ENCODE measurements at places on chromosomes 3 and 15.

DNA sequence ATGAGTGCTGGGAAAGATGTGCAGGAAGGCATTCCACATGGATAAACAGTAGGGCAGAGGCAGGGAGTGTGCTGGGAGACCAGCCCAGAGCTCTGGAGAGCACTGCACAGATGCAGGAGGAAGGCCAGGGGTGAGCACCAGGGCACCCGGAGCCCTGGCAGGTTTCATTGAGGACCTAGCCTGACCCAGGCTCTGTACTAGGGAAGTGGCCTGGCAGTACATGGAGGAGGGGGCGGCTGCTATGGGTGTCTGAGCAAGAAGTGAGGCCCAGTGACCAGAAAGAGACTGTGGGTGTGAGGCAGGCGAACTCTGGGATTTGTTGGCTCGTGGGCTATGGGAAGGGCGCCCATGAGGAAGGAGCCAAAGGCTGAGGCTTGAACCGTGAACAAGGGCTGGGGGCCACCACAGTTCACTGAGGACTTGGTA, 139.1 kb downstream of the DNAJB8 start:
- no peak for DNase-seq

GRCh38 chr3:182592747-182593146, 200.6 kb upstream of the ATP11B start:
- no peak for DNase-seq

DNA sequence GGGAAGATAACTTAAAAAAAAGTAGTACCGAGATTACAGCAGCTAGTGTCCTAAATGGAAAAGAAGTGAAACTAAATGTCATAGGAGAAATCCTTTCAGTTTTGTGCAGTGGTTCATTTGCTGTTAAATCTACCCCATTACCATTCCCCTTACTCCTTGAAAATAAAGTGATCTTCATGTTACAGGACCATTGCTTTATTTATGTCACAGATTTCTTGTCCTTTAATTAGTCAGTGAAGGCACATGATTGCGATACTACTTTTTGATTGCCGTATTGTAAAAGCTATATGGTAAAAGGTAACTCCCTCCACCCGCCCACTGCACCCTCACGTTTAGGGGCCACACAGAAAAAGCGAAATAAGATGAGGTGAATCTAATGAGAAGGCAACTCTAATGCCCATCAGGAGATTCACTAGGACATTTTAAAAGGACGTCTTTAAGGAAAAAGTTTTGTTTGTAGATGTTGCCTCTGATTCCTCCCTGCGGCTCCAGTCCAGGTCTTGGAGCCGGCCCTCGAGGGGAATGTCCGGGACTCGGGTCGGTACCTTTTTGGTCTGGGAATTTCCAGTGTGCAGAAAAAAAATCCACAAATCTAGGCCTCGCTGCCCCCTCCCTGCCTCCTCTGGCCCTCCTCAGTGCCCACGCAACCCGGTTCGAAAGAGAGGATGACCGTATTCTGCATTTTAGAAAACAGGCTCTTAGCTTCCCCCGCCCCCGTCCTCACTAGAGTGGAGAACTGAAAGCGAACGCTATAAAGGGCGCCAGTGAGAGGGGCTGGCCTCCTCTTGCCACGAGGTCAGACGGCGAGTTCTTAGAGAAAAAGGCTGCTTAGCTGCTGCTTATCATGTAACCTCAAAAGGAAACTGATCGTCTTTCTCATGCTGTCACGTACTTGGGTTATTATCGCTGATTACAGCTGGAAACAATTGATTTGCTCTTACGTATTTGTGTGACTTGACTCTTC, 21.8 kb upstream of the NFKBIZ start:
- peak; percentile 90 for DNase-seq

DNA sequence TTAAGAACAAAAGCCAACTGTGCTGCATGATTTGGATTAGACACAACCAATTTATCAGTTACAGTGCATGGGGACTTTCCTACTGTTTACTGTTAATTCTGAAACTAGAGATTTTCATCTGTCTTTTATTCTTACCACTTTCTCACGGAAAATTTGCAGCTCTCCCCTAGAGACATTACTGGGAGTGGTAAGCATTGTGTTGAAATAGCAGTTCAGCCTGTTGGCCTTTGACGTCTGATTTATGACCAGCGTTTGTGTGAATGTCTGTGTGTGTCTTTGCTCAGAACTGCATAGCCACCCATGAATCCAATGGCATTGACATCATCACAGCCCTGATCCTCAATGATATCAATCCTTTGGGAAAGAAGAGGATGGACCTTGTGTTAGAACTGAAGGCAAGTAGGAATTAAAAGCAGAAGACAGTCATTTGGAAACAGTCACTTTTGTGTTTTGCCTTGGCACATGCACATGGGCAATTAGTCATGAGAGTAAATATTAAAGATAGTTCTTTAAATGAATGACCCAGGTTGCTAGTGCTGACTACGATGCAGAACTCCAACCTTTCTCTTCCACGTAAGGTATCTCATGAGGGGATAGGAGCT, 202.2 kb upstream of the BHLHE40 start:
- no peak for DNase-seq

GRCh38 chr15:101641129-101641764, 10.9 kb downstream of the TM2D3 start:
- peak; percentile 86 for DNase-seq

DNA sequence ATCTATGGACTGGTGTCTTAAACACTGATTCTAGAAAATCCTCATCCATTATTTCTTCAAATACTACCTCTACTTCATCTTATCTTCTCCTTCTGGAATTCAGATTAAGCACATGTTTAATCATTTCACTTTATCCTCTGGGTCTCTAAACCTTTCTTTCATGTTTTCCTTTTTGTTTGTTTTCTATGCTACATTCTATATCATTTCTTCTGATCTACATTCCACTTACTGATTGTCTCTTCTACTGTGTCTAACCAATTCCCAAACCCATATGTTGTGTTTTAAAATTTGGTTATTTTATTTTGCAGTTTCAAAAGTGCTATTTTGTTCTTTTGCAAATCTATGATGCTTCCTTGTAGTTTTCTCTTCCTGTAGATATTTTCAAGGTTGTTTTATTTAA, 31.7 kb downstream of the CCR4 start:
- DNase-seq, result no peak

- DNase-seq, result no peak
These were observed 748.8 kb upstream of the CCDC54 start for GRCh38 chr3:106628407-106628806.

DNA sequence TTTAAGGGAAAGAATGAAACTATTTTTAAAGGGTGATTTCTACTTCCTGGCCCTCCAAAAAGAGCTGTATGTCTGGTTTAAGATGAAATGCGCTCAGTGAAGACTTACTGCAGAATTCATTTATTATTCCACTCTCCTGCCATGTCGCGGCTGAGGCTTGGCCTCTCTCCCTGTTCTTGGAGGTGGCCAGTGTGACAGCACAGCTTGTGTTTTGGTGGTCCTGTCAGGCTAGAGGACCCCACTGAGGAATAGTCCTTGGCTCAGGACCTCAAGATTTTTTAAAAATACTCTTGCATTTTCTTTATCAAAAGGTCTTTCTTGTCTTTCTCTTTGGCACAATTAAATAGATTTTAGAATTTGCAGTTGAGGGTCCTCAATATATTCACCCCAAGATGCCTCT, 384.4 kb downstream of the LRTM1 start:
- DNase-seq, result no peak

- no peak for DNase-seq
These were observed 37.3 kb upstream of the PTPN23 start for GRCh38 chr3:47343471-47343971.

- DNase-seq, result no peak
These were observed 42.3 kb upstream of the STIMATE start for GRCh38 chr3:52939600-52939999.

DNA sequence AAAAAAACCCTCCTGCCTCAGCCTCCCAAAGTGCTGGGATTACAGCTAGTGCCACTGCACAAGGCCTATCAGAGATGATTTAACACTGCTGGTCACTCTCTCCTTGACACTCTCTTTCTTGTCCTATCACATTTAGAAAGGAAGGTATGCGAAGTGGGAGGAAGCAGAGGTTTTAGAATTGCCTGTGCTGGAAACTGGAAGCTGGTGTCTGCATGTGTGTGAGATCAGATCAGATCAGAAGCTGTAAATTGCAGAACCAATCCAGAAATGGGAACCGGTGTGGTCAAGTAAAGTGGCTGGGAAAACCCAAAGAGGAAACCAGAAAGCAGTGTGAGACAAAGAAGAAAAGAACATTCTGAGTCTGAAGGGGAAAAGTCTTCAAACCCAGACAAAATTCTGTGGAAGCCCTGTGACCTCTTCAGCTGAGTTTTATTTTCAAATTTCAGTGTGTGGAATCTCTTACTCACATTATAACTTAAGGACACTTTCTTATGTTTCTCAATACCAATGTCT, 2.8 kb downstream of the EFHB start:
- DNase-seq, result no peak

DNA sequence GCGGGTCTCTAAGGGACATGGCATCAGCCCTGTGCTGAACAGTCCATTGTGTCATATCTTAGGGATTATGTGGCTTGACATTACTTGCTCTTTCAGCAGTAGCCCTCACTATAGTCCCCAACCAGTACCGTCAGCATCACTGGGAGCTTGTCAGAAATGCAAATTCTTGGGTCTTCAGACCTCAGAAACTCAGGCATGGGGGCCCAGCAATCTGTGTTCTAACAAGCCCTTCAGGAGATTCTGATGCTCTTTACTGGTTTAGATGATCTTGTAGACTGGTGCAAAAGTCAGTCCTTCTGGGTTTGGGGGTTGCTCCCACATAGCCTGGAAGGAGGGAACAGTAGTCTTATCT, 39.0 kb upstream of the TRAK1 start:
- DNase-seq, result no peak

GRCh38 chr15:40787344-40787841, 17.6 kb downstream of the C15orf62 start:
- peak; percentile 80 for DNase-seq

- no peak for DNase-seq
These were observed 76.2 kb downstream of the ITGB5 start for GRCh38 chr3:124810970-124811369.

DNA sequence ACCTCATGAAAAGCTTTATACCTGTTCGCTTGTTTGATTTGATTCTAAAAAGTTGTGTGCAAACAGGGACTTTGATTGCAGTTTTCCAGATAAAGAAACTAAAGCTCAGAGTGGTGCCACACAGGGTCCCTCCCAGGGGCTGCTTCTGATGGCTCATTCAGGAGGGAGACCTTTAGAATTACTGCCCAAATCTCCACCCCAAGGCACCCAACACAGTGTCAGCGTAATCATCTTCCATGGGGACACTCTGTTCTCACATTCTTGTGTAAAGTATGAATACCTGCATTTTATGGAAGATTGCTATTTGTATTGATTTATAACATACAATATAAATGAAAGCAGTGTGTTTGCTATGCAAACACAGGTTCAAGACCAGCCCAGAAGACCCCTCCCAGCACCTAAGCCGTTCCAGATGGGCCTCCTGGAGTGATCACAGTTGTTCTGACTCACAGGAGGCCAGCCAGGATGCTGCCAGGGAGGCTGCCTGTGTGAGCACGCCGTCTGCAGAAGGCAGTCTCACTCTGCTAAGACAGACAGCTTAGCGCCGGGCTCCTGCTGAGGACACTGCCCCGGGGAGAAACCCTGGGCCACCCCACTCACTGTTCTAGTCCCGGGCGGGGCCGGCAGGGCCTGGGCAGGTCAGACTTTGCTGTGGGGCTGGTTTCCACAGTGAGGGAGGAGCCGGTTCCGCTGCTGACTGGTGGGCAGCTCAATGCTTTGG, 185.6 kb downstream of the FAM43A start:
- no peak for DNase-seq

- peak; percentile 71 for DNase-seq
These were observed 7.7 kb downstream of the ITPKA start for GRCh38 chr15:41501191-41501917.

DNA sequence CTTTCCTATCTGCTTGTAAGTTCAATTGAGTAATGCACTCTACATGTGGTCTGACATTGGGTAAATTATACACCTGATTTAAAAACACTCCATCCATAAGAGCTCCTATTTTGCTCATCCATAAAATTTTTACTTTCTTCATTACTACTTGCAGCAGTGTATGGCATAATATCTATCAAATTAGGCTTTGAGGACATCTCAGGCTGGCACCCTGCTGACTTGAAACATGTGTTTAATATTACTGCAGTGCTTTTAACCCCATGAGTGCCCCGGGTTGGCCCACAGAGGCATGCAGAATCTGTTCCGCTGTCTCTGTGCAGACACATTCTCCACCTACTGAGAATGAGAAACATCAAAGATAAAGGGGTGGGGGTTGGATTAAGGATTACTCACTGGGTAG, 249.9 kb upstream of the DNAJC19 start:
- no peak for DNase-seq

DNA sequence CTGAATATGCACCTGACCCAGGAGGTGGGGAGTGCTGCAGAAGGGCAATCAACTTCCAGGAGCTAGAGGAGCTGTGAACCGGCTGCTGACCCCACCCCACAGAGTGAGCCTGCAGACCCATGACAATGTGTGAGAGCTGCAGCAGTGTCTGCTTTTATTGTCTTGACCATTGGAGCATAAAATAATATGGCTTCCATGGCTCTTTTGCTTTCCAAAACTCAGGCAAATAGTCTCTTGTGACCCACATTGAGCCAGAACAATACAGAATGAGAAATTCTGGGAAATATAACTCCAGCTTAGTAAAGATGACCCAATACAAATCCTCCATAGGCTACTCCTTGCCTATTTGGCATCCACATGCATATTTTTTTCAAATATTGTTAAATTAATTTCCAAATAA, 309.6 kb downstream of the PYDC2 start:
- DNase-seq, result no peak

- DNase-seq, result no peak
These were observed 96.1 kb downstream of the TFDP2 start for GRCh38 chr3:142053244-142053643.

- DNase-seq, result no peak
These were observed 232.6 kb upstream of the CHRM5 start for GRCh38 chr15:33735637-33736247.

DNA sequence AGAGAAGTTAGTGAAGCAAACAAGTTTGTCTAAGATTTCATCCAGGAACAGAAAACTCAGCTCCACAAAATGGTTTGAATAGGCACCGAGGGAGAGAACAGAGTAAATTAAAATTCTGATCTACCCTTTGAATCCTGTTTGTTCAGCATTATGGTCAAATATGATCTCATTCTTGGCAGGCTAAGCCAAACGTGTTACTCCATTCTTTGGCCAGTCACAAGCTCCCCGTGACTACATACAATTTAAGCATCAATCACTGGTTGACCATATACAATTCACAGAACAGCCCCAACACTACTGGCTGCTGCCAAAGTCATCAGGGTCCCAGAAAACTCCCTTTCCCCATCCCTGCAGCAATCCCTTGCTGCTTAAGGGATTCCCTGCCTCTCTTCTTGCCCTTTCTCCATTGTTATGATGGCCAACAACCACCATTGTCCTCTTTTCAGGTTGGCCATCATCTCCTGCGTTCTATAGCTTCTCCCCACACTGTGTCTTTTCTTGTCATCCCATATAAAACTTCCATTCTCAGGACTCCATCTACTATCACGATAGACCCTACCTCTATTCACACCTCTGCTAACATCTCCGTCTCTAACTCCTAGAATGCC, 46.3 kb downstream of the GOLIM4 start:
- DNase-seq, result no peak

GRCh38 chr15:66515901-66516322, 10.8 kb downstream of the ZWILCH start:
- no peak for DNase-seq

GRCh38 chr3:30435861-30436331, 170.5 kb upstream of the TGFBR2 start:
- no peak for DNase-seq

GRCh38 chr3:119418641-119419040, 44.8 kb downstream of the TMEM39A start:
- no peak for DNase-seq

Data from activated CD8-positive, alpha-beta memory T cell treated with anti-CD3 and anti-CD28 coated beads for 24 hours (primary cell).